ENCODE measurements at places on chromosomes 12 and 14.

- H3K27ac ChIP-seq, result no peak overlapping the region
- H3K4me3 ChIP-seq, result no peak overlapping the region
Measured at GRCh38 chr14:56131004-56131864, 13.0 kb downstream of the PELI2 start.

DNA sequence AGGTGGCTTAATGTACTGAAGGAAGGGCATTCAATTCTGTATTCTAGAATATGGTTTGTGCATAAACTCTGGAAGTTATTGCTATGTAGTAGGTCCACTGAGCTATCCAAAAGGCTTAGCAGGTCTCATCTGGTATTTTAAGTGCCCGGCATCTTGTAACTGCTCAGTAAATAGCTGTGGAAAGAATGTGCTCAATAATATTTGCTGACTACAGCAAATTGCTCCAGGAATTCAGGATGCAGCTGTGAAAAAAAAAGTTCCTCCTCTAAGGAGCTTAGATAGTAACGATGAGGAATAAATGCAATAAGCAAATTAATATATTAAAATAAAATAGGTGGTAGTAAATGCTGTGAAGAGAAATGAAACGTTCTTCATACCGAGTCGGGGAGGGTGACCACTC, 857.1 kb downstream of the AACS start:
- H3K4me3 ChIP-seq, result no peak overlapping the region
- no peak for DNase-seq
- H3K27ac ChIP-seq, result no peak overlapping the region
- no peaks in the 10 kb centered on the region for H3K27me3 ChIP-seq
- H3K36me3 ChIP-seq, result no peaks in the 10 kb centered on the region

- H3K27ac ChIP-seq, result no peak overlapping the region
- no peaks in the 10 kb centered on the region for H3K36me3 ChIP-seq
- DNase-seq, result no peak
- no peak overlapping the region for H3K4me3 ChIP-seq
- H3K27me3 ChIP-seq, result no peaks in the 10 kb centered on the region
Measured at GRCh38 chr14:100426314-100426713, 103.2 kb downstream of the SLC25A47 start.

DNA sequence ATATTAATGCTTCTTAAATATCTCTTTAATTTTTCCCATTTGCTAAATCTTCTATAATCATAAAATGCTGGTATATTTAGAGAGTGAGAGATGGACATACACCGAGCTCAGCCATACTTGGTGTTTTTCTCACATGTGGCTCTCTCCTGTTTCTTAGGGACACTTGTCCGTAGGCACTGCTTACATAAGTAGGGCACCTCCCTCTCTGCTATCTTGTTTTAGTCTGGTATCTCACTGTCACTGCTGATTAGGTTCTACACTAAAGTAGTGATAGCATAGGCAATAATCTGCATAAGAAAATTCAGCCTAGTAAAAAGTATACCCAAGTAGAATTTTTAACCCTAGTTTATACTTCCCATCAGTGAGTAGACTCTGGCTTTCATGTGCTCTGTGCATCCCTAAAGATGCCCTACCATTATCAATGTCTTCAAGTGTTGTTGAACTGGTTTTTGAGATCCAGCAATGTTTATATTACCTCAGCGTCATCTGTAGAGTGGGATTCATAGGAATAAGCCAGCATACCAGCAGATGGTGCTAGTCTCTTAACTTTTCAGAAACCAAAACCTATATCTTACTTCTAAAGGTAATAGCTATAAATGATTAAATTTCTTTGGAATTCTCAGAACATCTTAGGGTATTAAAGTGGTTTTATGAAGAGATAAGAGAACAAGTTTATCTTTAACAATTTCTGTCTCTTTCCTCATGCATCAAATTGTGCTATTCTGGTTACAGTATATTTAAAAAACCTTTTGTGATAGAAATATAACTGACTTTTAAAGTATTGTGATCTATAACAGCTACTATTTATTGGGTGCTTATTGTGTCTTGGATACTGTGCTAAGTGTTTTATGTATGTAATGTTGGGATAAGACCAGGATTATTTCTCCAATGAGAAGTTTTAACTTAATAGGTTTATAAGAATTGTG, 32.9 kb downstream of the ARID2 start:
- DNase-seq, result no peak
- H3K27me3 ChIP-seq, result no peaks in the 10 kb centered on the region
- no peaks in the 10 kb centered on the region for H3K4me1 ChIP-seq
- no peaks in the 10 kb centered on the region for H3K36me3 ChIP-seq

DNA sequence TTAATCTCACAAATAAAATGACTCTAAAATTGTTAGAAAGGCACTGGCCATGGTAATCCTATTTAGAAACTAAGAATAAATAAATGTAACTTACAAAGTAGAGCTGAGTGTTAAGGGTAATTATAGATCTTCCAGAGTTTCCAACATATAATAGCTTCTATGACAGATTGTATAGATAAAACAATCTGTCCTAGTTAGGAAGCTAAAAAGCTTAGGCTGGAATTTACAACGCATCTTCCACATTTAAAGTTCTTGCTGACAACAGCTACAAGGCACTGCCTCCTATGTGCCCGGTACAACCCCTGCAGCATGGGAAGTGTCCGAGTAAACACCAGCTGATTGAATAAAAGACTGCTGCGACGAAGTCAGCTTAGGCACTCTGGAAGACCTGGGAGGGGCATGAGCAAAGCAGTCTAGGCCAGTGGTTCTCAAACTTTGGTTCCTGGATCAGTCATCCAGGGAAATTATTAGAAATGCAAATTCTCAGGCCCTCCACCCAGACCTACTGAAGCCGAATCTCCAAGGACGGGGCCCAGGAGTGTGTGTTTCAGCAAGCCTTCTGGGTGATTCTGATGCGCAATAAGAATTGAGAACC, 635.6 kb upstream of the TBX3 start:
- no peak for DNase-seq
- no peaks in the 10 kb centered on the region for H3K36me3 ChIP-seq
- peaks cover 6% of the 10 kb centered on the region for H3K4me1 ChIP-seq
- no peaks in the 10 kb centered on the region for H3K27me3 ChIP-seq
- H3K4me3 ChIP-seq, result no peak overlapping the region

GRCh38 chr14:95515080-95515489, 1.4 kb downstream of the SYNE3 start:
- H3K27ac ChIP-seq, result no peak overlapping the region
- peak; percentile 61 for DNase-seq
- peaks cover 27% of the 10 kb centered on the region for H3K4me1 ChIP-seq
- H3K36me3 ChIP-seq, result no peaks in the 10 kb centered on the region

DNA sequence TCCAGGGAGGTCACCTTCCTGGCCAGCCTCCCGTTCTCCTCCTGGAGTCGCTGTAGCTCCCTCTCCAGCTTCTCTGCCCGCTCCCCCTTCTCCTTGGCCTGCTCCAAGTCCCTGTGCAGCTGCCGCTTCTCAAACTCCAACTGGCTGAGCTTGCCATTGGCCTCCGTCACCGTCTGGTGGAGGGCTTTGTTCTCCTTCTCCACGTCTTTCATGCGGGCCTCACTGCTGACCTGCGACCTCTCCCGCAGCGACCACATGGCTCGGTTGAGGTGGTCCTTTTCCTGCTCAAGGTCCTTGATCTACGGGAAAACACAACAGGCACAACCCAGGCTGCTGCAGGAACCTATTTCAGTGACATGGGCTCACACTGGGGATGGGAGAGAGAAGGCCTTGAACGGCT, 69.3 kb upstream of the GPR68 start:
- DNase-seq, result no peak
- no peaks in the 10 kb centered on the region for H3K36me3 ChIP-seq
- no peak overlapping the region for H3K27ac ChIP-seq
- H3K4me3 ChIP-seq, result no peak overlapping the region
- no peaks in the 10 kb centered on the region for H3K27me3 ChIP-seq
- peaks cover 7% of the 10 kb centered on the region for H3K4me1 ChIP-seq

- H3K27ac ChIP-seq, result no peak overlapping the region
- no peak overlapping the region for H3K4me3 ChIP-seq
- H3K4me1 ChIP-seq, result no peaks in the 10 kb centered on the region
- no peaks in the 10 kb centered on the region for H3K27me3 ChIP-seq
- DNase-seq, result peak; percentile 48
- H3K36me3 ChIP-seq, result no peaks in the 10 kb centered on the region
Measured at GRCh38 chr12:121765573-121765972, 27.9 kb downstream of the RHOF start.

GRCh38 chr14:99023371-99023770, 248.6 kb downstream of the BCL11B start:
- no peaks in the 10 kb centered on the region for H3K4me1 ChIP-seq
- no peaks in the 10 kb centered on the region for H3K36me3 ChIP-seq
- no peak for DNase-seq
- no peak overlapping the region for H3K27ac ChIP-seq
- H3K4me3 ChIP-seq, result no peak overlapping the region

- no peak overlapping the region for H3K27ac ChIP-seq
- H3K4me3 ChIP-seq, result no peak overlapping the region
- DNase-seq, result no peak
- H3K27me3 ChIP-seq, result no peaks in the 10 kb centered on the region
- H3K4me1 ChIP-seq, result no peaks in the 10 kb centered on the region
Measured at GRCh38 chr12:120662879-120663278, 22.5 kb downstream of the CABP1 start.

- no peaks in the 10 kb centered on the region for H3K4me1 ChIP-seq
- no peak overlapping the region for H3K27ac ChIP-seq
- H3K36me3 ChIP-seq, result no peaks in the 10 kb centered on the region
- H3K4me3 ChIP-seq, result no peak overlapping the region
- H3K27me3 ChIP-seq, result no peaks in the 10 kb centered on the region
- DNase-seq, result no peak
Measured at GRCh38 chr12:76201316-76201715, 116.8 kb upstream of the NAP1L1 start.

DNA sequence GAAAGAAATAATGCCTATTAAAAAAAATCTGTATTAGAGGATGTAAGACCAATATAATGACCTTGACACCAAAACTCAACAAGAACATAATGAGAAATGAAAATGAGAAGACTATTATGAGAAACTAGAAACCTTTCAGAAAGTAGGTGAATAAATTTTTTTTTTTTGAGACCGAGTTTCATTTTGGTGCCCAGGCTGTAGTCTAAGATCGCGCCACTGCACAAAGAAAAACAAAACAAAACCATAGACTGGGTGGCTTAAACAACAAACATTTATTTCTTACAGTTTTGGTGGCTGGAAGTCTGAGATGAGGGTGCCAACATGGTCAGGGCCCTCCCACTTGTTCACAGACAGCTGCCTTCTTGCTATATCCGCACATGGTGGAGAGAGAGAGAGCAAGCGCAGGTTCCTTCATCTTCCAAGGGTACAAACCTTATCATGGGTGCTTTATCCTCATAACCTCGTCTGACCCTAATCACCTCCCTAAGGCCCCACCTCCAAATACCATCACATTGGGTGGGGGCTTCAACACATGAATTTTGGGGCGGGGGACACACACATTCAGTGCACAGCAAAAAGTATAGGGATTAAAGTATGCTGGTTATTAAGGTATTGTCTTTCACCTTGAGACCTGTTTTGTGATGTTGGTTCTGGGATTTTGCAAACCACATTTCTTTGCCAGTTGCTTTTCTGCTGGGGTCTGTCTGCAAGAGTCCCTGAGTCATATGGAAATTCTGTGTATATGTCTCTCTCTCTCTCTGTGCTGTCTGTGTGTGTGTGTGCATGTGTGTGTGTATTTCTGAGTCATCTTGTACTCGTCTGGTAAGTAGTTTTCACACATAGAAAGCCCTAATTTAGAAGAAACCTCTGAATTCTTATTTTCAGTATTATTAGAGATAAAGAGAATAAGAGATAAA, 26.2 kb downstream of the ZCRB1 start:
- H3K36me3 ChIP-seq, result no peaks in the 10 kb centered on the region
- H3K4me1 ChIP-seq, result no peaks in the 10 kb centered on the region
- H3K27ac ChIP-seq, result no peak overlapping the region

GRCh38 chr12:111201036-111201435, 167.9 kb downstream of the PHETA1 start:
- DNase-seq, result no peak
- H3K36me3 ChIP-seq, result no peaks in the 10 kb centered on the region
- H3K4me1 ChIP-seq, result no peaks in the 10 kb centered on the region
- H3K4me3 ChIP-seq, result no peak overlapping the region
- H3K27me3 ChIP-seq, result no peaks in the 10 kb centered on the region

DNA sequence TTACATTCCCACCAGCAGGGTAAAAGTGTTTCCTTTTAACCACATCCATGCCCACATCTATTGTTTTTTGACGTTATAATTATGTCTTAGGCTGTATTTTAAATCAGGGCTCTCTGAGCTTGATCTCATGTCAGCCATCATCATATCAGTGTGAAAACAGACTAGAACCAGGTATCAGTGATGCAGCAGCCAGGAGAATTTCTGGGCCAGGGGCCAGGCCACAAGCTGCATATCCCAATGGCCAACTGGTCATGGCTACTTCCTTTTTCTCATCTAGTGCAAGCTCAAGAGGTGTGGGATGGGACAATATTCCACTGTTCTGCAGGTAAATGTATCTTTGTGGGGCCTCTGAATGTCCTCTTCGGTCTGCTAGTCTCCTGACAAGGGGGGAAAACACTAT, 125.1 kb downstream of the CRADD start:
- DNase-seq, result no peak
- no peak overlapping the region for H3K27ac ChIP-seq
- H3K36me3 ChIP-seq, result no peaks in the 10 kb centered on the region
- no peak overlapping the region for H3K4me3 ChIP-seq
- H3K27me3 ChIP-seq, result no peaks in the 10 kb centered on the region

- H3K27ac ChIP-seq, result no peak overlapping the region
- H3K4me1 ChIP-seq, result peaks cover 1% of the 10 kb centered on the region
- H3K27me3 ChIP-seq, result no peaks in the 10 kb centered on the region
- H3K4me3 ChIP-seq, result no peak overlapping the region
- DNase-seq, result no peak
- H3K36me3 ChIP-seq, result no peaks in the 10 kb centered on the region
Measured at GRCh38 chr12:94144781-94145180, 3.6 kb upstream of the PLXNC1 start.
